ENCODE measurements at places on chromosomes 5 and 9.
A peak's percentile ranks its signal among the peaks of the same experiment; 100 is the strongest.

GRCh38 chr5:108727651-108728565, 19.8 kb upstream of the FER start:
- DNase-seq: peak; percentile 80

GRCh38 chr9:133855802-133856521, 117.8 kb upstream of the SARDH start:
- DNase-seq: no peak

DNA sequence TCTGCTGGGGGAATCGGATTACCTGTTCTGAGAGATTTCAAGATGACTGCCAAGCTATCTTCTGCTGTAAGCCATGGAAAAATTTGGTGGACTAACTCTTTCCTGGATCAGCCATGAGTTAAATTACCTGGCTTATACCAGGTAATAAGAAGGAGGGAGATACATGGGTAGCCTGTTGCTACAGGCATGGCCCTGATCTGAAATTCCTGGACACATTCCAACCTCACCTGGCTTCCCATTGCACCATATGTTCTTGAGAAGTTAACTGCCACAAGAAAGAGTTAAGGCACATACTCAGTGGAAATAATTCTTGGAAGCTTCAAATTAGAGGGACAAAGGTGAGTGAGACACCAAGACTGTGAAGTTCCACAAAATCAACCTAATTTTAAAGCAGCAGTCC, 371.3 kb downstream of the ACTL7B start:
- no peak for DNase-seq

- no peak for DNase-seq
Measured at GRCh38 chr5:16806711-16807546, 129.2 kb downstream of the MYO10 start.

DNA sequence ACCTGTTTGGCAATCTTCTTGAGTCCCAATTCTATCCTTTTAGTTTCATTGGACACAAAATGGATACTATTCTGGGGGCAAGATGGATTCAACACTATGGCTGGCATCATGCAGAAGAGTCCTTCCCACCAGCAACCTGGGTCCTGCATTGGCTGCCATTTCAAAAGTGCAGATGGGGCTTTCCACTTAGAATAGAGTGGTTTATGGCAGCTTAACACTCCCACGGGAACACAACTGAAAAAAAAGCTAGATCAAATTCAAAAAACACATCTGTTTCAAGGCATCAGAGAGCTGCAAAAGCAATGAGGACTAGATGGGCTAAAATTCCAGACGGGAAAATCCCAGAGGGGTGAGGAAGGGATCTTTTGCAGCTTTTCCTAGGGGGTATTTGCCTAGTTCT, 11.2 kb upstream of the HMHB1 start:
- no peak for DNase-seq

GRCh38 chr9:87029905-87030304, 82.6 kb upstream of the GAS1 start:
- DNase-seq: no peak

DNA sequence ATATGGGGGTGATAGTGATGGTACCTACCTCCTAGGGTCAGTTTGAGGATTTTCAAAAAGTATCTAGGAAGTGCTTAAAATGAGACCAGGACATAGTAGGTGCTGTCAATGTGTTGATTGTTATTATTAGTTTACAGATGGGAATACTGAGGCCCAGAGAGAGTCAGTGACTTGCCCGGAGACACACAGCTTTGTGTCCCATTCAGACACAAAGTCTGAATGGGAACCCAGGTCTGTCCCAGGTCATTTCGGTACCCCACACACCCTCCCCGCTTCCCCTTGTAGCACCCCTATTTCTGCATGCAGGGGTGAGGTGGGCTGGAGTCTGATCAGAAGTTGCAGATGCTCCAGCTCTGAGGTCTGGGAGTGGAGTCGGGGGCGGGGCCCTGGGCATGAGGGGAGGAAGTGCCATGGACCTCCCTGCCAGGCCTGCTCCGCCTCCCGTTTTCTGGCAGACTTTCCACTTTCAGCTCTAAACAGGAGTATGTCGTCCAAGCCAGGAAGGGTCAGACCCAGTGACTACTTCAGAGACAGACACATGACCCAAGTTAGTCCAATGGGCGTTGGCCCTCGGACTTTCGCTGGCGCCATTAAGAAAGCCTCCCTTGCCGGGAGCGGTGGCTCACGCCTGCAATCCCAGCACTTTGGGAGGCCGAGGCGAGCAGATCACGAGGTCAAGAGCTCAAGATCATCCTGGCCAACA, 3.2 kb upstream of the DBN1 start:
- DNase-seq: peak; percentile 60

GRCh38 chr5:79771387-79771786, 81.8 kb downstream of the CMYA5 start:
- no peak for DNase-seq

DNA sequence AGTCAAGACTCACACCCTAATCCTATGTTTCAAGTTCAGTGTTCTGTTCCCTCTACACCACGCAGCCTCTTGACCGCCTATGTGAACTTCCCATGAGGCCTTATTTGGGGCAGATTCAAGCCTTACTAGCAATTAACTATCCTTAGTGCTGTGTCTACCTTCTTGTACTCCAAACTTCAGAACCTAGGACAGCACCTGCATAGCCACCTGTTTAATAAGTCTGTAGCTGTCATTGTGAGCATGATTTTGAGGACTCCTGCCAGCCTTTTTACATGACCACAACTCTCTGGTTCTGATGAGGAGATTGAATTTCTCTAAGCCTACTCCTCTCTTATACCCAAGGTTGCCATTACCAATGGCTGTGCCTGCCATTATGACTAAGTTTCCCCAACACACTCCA, 50.8 kb upstream of the PCSK1 start:
- no peak for DNase-seq

DNA sequence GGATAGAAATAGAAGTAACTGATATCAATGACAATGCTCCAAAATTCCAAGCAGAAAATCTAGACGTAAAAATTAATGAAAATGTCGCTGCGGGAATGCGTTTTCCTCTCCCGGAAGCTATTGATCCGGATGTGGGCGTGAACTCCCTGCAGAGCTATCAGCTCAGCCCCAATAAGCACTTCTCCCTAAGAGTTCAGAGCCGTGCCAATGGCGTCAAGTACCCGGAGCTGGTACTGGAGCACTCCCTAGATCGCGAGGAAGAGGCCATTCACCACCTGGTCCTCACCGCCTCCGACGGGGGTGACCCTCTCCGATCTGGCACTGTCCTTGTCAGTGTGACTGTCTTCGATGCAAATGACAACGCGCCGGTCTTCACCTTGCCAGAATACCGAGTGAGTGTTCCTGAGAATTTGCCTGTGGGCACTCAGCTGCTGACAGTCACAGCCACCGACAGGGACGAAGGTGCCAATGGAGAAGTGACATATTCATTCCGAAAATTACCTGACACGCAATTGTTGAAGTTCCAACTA, 818 bp downstream of the PCDHGA10 start:
- DNase-seq: no peak

DNA sequence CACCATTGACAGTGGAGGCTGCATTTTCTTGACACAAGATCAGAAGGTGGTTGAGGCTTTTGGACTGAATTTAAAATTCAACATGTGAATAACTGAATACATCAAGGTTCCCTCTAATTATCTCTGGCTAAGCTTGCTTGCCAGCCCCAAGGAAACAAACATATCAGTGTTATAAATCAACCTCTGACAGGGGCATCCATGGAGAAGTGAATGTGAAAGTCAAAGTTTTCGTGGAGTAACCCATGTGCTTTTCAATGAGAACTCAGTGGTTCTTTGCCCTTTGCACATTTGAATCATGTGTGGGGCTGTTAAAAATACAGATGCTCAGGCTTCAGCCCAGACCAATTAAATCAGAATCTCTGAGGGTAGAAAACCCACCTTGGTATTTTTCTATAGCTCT, 128.9 kb downstream of the LRRC70 start:
- no peak for DNase-seq

- no peak for DNase-seq
Measured at GRCh38 chr5:121285801-121286521, 565.7 kb upstream of the FTMT start.
